ENCODE measurements at places on chromosomes 3 and 15.

GRCh38 chr3:170517242-170517945, 68.5 kb downstream of the SLC7A14 start:
- no peak for DNase-seq

DNA sequence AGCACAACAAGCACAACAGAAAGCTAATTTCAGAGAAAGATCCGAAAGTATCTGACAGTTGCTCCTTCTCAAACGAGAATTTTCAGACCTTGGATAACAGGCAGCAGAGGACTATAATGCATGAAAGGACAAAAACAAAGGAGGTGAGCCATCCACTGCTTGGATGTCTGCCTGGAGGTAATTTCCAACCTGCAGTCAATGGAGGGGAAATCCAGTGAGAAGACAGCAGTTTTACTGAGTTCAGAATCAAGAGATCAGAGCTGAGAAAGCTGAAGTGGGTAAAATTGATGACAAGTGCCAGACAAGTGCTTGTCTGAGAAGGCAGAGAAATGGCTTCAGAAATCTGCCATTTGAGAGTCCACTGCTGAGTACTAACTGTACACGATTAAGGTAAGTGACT, 22.1 kb downstream of the UBE3A start:
- no peak for DNase-seq

DNA sequence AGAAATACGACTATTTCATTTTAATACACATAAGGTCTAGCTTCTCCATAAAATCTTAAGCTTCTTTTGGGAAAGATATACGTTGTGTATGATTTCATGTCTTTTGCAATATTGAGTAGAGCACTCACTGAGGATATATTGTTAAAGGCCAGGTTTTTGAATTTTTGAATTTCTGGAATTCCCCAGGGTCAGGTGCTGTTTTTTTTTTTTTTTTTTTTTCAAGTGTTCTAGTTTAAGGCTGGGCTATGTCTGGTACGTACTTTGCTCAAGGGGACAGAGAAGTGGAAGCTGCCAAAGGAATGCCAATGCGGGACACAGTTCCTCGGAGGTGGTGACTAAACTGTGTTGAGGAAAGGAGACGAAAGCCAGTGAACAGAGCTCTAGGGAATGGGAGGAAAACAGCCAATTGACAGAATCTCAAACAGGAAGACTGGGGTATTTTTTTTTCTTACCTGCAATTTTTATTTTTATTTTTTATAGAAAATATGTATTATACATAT, 510.5 kb upstream of the CBLB start:
- DNase-seq = no peak

GRCh38 chr3:134057654-134058110, 28.0 kb upstream of the SLCO2A1 start:
- no peak for DNase-seq

- DNase-seq = no peak
These were observed 304.2 kb upstream of the LMCD1 start for GRCh38 chr3:8197384-8197783.

- DNase-seq = no peak
These were observed 38.1 kb upstream of the IQSEC1 start for GRCh38 chr3:13111173-13111872.

DNA sequence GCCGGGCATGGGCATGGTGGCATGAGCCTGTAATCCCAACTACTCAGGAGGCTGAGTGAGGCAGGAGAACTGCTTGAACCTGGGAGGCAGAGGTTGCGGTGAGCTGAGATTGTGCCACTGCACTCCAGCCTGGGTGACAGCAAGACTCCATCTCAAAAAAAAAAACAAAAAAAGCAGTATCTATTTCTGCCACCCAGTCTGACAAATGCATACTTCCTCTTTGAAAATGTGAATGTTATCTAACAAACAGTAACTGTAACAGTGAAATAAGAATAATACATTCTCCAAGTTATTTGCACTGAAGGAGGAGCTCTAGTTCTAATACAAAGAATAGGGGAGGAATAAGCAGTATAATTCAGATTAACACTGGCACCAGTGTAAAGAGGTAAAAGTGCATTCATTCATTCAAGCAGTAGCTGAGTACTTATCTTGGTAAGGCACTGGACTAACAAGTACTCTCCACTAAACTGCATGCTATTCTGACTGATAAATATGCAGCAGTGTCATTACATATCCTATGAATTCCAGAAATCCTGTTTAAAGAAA, 12.9 kb downstream of the VPS13C start:
- no peak for DNase-seq

DNA sequence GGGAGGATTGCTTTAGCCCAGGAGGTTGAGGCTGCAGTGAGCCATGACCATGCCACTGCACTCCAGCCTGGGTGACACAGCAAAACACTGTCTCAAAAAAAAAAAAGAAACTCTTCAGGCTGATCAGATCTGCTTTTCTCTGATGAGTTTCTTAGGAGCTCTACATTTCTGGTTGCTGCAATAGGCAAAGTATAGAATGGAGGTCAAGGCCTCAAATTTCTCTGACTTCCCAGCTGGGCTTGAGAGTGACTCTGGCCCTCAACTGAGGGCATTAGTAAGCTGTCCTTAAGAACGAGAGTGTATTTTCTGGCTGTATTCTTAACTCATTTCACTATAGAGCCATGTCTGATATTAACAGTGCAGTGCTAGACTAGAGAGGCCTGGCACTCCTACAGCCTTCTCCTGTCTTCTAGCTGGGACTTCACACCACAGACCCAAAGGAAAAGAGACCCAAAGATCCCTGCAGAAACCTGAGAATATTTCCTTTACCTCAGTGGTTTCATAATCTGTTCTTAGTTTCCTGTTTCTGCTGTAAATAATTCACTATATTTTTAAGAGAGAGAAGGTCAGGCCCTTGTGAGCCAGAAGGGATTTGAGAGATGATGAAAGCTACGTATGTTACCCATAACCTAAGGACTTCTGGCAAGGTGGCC, 2.0 kb upstream of the NR1I2 start:
- no peak for DNase-seq

DNA sequence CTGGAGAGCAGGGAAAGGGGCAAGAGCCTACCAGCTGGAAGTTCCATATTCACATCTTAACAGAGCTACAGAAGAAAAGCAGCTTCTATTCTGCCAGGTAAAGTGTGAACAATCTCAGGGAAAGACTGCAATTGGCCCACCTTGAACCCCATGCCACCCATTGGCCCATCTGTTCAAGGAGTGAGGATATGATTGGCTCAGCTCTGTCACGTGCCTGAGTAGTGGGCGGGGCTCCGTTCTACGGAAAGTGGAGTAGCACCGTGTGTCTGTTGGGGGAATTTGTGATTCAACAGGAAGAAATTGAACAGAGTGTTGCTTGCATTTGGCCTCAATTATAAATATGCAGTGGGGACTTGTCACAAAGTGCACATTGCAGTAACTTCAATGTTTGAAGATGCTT, 81.8 kb downstream of the MINAR1 start:
- no peak for DNase-seq

- no peak for DNase-seq
These were observed 6.8 kb upstream of the MFSD1 start for GRCh38 chr3:158794936-158795518.

- no peak for DNase-seq
These were observed 490.8 kb downstream of the IGSF11 start for GRCh38 chr3:118543832-118544231.

DNA sequence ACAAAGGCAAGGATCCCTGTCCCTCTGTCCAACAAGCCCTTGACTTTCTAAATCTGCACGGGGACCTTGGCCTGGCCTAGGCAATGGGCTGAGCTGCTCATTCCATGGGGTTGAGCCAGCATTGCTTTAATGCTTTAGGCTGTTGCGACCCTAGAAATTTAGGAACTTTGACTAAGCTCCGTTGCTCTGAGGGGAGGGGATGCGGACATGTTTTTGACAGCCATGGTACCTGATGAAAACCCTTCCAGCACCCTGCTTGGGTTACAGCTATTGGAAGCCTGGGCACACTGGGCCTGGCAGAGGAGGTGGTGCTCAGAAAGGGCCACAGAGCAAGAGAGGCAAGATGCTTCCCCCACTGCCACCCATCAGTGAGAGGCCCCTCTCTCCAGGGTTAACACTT, 37.1 kb downstream of the SYNM start:
- no peak for DNase-seq

GRCh38 chr3:146262371-146263110, 11.6 kb upstream of the PLSCR4 start:
- no peak for DNase-seq

GRCh38 chr3:55480911-55481743, 6.0 kb downstream of the WNT5A start:
- no peak for DNase-seq

DNA sequence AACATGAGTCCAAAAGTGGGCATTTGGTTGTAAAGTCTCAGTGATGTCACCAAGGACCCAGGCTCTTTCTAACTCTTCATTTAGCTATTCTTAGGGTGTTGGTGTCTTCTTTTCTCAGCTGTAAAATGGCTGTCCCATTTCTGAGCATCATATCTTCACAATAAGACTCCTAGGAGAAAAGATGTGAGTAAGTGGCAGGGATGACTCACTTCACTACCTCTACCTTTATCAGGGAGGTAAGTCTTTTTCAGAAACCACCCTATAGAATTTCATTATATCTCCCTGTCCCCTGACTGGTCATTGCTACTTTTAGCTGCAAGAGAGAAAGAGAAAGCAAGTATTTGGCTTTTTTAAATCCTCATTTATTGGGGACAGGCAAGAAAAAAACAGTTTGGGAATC, 300.2 kb upstream of the RBMS3 start:
- DNase-seq = no peak

DNA sequence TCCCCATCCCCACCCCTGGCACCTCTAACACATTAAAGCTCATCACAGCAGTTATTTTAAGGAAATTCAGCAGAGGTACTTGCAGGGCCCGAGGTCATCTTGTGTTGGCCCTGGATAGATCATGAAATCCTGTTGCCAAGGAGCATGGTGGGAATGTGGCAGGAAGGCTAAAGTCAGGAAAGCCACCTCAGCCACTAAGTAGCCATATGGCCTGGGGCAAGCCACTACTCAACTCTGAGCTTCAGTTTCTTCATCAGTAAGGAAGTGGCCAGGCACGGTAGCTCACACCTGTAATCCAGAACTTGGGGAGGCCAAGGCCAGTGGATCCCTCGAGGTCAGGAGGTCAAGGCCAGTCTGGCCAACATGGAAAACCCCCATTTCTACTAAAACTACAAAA, 55.9 kb downstream of the LIPC start:
- no peak for DNase-seq

GRCh38 chr15:84947947-84948830, 33.5 kb upstream of the PDE8A start:
- DNase-seq = no peak

DNA sequence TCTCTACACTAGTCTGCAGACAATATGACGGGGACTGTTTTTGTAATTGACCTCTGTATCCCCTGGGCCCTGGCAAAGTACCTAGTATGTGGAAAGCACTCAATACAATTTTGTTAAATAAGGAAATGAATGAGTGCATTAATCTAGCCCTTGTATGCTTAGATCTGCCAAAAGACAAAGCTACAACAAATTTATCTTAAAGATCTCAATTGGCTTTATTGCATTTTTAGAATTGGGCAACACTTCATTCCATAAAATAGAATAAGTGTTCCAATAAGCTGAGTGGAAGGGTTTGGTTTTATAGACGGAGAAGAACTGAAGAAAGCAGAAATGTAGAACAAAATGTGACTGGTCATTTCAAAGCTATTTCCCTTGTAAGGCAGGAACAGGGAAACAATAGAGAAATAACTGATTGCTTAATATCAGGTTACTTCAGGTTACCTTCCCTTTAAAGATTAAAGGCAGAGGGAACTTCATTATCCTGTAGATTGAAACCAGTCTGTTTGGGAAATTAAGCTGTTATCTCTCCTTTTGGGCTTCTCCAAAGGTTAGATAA, 108.3 kb upstream of the MME start:
- DNase-seq = no peak
